Dermis microvascular lymphatic vessel endothelial cell (primary cell): ENCODE measurements at places on chromosomes 5 and 9. TPM values are rescaled to one million over a fixed set of nuclear protein-coding genes. Genes with fewer than 3 reads are reported as not detected.

Gene CDC25C
- total RNA-seq = 2.5 and 6.7 TPM in 2 replicates

Gene SH3TC2
- 27.2 and 35.7 TPM in 2 replicates for total RNA-seq

Gene KCNIP1
- total RNA-seq = 33.6 and 102 TPM in 2 replicates

Gene LTC4S
- total RNA-seq = 0.39 and 0.63 TPM in 2 replicates

Gene PLCXD3
- total RNA-seq = 0.38 and 0.64 TPM in 2 replicates
